CD4-positive, alpha-beta T cell treated with Interleukin-6 for 4 hours (primary cell): ENCODE measurements at places on chromosomes 2 and 18.

DNA sequence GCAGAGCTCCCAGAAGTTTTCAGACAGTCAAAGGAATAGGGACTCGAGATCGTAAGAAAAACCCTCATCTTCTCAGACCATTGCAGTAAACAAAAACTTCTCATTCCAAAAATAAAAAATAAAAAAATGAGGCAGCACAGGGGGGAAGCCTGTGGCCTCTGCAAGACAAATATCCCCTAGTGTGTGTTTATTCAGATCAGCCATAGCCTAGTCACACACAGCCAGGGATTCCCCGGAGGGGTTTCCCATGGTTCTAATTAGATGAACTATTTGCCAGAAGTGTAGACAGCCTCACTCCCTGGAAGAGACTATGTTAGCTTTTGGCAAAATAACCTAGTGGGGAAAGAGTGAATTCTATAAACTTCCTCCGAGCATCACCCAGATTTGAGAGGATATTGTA is 122.9 kb upstream of the KLF7 start:
- DNase-seq, result no peak

DNA sequence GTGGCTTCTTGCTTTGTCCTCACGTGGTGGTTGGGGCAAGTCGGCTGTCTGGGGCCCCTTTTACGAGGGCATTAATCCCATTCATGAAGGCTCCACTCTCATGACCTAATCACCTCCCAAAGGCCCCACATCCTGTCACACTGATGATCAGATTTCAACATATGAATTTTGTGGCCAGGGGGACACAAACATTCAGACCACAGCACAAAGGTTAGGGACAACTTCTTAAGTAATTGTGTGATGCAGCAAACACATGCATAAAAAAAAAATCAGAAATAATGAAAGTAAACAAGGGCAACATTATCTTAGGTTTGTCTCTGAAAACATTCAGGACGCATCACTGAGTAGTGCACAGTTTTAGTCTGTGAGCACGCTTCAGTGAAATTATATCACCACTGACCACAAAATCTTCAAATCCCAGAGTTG is 54.2 kb upstream of the FRZB start:
- DNase-seq, result no peak

DNA sequence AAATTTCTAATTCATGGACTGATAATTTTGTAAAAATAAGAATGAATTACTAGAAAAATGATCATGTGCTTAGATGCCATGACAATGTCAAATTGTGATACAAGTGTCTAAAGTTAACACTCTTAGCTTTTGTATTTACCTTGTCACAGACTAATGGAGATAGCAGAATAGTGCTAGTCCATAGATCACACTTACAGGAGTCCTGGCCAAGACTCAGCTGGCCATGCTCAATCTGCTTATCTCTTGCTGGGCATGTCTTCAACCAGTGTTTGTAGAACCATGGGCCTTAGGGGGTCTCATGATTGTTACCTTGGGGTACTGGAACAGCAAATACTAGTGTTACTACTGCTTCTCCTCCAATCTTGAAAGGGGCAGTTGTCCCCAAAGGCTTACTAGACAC is 44.0 kb downstream of the TET3 start:
- DNase-seq, result no peak

DNA sequence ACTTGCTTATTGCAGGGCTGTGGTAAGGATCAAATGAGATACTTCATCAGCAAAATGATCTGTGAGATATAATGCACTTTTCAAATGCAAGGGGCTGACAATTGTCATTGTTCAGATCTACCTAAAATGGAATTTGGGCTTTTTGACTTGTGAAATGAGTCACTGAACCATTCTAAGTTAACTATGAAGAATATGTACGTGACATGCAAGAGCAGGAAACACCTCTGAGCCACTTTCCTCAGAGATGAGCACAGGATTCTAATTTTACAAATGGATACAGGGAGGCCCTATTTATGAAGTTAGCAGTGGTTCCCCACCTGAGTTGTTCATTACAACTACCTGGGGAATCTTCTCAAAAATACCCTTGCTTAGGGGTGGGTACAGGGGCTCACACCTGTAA is 26.7 kb downstream of the CTLA4 start:
- DNase-seq, result no peak

- DNase-seq, result no peak
Observed at GRCh38 chr2:176093145-176093897, 800 bp downstream of the HOXD13 start.

GRCh38 chr18:25097569-25098056 is 254.4 kb downstream of the ZNF521 start:
- DNase-seq, result no peak

- DNase-seq, result no peak
Observed at GRCh38 chr2:102276549-102277201, 34.7 kb upstream of the IL1RL1 start.

DNA sequence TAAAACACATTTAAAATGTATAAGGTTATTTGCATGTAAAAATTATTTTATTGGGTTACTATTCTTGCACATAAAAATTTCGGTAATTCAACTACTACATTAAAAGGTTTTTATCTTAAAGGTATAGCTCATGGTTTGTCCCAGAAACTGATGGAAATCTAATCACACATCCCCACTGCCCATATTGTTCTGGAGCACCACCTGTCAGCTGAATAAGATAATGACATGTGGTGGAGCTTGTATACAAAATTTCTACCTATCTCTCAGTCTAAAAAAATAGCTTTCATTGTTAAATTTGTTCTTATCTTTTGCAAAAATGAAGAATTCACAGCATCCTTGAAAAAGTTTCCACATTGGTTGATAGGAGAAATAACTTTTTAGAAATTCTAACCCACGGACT is 18.3 kb downstream of the ERBB4 start:
- DNase-seq, result no peak

GRCh38 chr2:44778671-44779476 is 162.6 kb upstream of the SIX3 start:
- no peak for DNase-seq

GRCh38 chr2:184551626-184552025 is 46.7 kb upstream of the ZNF804A start:
- no peak for DNase-seq

DNA sequence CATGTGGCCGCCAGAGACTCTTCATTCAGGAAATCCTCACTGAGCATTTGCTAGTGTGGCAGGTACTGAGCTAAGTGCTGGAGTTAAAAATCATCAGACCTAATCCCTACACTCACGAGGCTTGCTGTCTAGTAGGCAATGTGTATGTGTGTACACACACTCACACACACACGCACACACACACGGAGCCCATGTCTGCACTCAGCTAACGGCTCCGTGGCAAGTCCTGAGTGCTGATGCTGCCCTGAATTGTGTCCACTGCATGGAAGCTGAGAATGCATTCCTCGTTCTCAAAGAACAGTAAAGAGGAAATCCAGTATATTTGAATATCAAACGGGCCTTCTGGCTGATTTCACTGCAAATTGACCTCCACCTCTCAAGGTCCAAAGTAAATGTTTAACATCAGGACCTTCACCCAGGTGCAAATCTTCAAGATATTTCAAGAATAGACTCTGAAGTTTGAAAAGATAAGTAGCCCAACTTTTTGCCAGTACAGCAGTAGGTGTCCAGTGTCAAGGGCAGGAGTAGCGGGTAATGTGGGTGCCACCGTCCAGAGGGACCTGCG is 136.1 kb upstream of the TTC39C start:
- DNase-seq, result no peak

GRCh38 chr18:78983512-78983911 is 3.9 kb downstream of the SALL3 start:
- DNase-seq, result no peak

DNA sequence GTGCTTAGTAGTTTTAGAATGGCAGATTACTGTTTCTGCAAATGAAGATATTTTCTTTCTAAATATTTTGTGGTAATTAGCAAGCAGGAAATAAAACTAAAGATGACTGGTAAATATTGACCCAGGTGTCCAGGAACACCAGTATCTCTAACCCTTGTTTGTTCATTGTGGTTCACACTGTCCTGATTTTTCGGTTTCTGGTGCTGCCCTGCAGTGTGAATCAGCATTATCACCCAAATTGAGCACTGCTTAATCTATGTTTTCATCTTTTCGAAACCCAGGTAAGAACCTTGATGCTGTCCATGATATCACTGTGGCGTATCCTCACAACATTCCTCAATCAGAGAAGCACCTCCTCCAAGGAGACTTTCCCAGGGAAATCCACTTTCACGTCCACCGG is 167.4 kb downstream of the CAPN13 start:
- DNase-seq, result no peak

- no peak for DNase-seq
Observed at GRCh38 chr2:44759823-44760222, 181.7 kb upstream of the SIX3 start.

DNA sequence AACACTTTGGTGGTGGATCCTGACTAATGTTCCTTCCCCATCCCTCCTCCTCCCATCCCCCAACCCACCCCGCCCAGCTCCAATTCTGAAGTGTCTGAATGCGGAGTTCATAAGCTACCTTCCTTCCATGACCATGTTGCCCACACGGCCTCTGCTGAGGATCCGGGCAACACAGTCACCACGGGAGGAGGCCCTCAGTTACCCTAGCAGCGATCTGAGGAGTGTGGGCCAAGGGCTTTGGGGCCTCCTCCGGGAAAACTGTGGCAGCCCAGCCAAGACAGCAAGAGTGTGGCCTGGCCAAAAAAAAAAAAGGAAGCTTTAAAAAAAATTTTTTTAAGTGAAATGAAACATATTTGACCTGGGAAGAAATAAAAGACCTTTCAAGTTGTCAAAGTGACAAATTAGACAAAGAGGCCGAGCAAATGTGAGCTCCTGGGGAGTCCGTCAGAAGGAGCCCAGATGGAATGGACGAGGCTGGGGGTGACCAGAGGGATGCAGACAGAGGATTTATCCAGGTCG is 169.0 kb upstream of the PKDCC start:
- DNase-seq, result no peak

DNA sequence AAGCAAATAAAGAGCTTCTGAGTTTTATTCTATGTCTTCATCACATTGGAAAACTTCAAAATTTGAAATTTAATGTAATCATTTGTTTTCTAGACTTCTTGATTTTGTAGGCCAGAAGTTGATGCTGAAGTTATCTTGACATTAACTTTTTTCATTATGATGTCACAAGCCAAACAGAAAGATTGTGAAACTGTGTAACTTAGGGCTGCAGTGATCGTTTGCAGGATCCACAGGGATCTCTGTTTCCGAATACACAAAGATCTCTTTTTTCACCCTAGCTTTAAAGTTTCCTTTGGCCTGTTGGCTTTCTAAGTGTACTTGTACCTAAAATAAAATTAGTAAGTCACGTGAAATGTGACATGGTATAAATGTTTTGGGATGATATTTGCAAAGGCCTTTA is 594.9 kb upstream of the CDH2 start:
- DNase-seq, result no peak

GRCh38 chr2:57920342-57920939 is 126.2 kb upstream of the VRK2 start:
- DNase-seq, result no peak

GRCh38 chr2:26559044-26559405 is 81.1 kb upstream of the OTOF start:
- DNase-seq, result no peak

DNA sequence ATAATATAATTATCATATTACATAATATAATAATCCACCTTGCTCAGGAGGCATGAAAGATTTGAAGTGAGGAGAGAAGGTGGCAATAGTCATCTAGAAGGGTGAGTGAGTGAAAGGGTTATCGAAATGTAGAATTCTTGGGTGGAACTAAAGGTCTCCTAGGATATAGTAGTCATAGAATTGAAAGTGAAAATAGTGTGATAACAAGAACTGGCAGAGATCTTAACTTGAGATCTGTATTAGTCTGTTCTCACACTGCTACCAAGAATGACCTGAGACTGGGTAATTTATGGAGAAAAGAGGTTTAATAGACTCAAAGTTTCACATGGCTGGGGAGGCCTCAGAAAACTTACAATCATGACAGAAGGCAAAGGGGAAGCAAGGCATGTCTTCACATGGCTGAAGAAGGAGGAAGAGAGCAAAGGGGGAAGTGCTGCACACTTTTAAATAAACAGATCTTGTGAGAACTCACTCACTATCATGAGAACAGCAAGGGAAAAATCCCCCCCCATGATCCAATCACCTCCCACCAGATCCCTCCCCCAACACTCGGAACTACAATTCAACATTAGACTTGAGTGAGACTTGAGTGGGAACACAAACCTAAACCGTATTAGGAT is 351.5 kb downstream of the NR4A2 start:
- DNase-seq, result no peak

DNA sequence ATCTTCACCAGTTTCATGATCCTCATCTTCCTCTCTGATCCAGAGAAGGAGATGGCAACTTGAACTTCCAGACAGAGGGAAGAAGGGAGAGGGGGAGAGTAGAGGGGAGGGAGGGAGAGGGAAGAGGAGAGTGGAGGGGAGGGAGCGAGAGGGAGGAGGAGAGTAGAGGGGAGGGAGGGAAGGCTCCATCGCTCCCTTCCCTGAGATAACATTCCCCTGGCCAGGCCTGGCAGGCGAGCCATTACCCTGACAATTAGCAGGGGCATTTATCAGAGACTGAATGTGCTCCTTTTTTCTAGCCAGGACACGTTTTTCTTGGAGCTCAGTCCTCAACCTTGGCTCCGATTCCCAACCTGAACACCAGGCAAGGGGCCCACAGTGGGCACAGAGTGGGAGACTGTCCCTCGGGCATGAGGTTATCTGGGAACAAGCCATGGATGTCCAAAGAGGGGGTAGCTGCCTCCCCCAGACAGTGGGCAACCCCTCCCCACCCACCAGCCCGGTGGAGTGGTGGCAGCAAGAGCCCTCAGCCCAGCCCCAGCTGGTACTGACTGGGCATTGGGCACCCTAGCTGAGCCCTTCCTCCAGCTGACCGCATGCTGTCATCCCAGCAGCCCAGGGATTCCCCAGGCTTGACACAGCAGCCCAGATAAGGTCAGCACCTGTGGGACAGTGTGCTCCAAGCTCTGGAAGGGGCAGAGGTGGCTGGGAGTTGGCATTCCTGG is 81.8 kb downstream of the TNS1 start:
- DNase-seq, result no peak

- DNase-seq, result no peak
Observed at GRCh38 chr2:209791151-209791550, 19.5 kb downstream of the UNC80 start.

DNA sequence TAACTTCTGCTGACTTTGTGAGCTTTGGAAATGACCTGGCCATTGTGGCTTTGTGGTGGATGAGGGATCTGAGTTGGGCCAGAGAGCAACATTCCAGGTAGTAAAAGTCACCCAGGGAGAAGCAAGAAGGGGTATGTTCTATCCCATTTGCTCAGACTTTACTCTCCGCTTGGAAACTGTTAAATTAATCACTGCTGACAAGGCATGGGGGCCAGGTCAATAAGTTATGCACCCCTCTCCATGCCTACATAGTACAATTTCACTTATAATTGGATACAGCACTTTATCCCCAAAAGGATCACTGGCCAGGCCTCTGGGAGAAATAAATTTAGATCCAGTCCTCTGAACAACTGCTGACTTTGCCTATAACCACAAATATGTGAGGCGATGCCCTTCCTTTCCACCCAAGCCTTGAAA is 92.1 kb downstream of the RPRM start:
- no peak for DNase-seq

- DNase-seq, result no peak
Observed at GRCh38 chr2:197973772-197974171, 169.4 kb downstream of the PLCL1 start.
